ENCODE measurements at places on chromosomes 11 and 22. TPM values are rescaled to one million over a fixed set of nuclear protein-coding genes. Genes with fewer than 3 reads are reported as not detected.

Gene UBQLNL
- 0.52 TPM for total RNA-seq

Gene HSPB2
- not detected for total RNA-seq

Gene CRYBB3
- not detected for total RNA-seq

Gene INTS4
- total RNA-seq: 30.9 TPM

DNA sequence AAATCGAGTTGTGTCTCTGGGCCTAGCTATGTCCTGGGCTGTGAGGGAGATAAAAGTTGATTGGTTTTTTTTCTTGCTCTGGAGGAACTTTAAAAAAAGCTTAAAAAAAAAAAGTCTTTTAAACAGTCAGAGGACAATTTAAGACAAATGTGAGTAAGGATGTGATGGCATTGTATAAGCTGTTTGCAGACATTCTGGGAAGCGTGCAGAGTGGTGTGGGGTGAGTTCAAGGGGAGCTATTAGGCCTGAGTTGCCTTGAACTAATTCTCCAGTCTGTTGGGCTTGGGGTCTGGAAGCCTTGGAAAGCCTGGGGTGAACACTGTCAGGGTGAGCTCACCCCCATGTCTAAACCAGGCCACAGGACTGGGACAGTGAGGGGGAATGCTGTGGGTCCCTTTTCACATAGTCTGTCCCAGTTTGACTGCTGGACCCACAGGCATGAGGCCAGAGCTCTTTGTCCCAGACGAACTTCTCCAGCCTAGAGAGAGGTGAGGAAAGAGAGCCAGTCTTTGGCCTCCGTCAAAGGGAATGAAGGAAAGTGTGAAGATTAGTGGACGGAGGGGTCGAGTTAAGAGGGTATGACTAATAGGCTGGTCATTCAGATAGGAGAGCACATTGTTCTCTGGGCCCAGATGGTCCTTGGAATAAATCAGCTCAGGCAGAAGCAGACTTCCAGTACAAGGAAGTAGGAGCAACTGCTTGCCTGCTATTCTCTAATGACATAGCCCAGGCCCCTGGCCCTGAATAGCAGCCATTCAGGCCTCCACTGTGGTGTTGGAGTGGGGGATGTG lies 76.4 kb upstream of the NNMT start:
- no peak for DNase-seq

Gene CCDC15
- total RNA-seq: 1.6 TPM

DNA sequence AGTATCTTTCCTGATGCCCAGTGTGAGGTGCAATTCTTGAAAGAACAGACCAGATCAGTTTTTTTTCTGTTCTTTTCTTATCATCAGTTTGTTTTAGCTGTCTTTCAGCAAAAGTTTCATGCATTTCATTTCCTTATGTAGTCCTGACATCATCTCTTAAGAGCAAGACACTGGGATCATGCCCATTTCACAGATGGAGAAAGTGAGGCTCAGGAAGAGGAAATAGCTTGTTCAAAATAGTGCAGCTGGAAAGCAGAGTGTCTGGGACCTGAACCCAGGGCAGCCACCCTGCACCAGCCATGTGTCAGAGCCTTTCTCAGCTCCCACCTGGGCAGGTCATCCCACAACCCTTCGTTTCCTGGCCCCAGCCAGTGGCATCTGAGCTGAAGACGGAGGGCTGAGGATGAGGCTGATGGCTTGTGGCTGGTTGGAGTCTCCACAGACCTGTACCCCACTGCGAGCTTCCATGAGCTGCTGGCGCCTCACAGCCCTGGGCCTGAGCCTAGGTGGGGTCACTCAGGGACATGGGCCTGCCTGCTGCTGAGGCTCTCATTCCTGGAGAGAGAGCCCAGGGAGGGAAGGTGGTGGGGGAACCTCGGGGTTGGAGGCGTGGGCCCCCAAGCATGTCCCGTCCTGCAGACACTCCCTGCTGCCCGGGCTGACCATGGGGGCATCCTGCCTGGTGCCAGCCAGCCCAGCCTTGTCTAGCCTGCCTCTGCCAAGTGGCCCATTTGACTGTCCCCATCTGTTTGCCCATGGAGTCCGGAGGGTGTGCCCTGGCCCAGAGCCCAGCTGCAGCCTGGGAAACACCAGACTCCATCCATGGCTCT lies 61.8 kb downstream of the SMIM38 start:
- peak; percentile 57 for DNase-seq

DNA sequence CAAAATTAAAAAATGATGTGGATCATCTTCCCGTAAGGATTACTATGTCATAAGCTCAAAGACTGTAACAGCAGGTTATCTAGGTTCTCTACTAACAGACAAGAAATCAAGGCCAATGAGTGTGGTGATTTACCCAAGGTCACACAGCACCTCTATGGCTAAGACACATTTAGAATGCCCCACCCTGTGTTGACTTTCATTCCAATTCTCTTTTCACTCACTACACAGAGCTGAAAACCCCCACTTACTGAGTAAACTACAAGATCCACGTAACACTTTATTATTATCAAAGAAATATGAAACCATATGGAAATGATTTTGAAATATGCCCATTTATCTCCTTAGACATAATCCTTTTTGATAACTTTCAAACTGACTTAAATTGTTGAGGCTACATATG lies 4.8 kb upstream of the PRSS23 start:
- DNase-seq: no peak

DNA sequence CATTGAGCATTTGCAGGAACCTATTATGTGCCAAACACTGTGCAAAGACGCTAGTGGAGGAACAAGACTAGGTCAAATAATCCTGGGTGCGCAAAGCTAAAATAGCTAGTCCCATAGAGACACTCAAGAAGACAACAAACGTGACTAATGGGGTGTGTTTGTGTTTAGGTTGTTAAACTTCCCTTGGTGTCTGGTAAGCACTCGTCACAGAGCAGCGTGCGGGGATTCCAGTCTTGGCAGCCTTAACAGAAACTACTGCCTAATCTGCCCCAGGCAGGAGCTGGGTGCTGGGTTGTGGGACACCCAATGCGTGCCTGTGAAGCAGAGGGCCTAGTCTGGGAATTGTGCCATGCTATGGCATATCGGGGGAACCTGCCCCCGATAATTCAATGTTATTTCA lies 10.8 kb upstream of the CALCB start:
- DNase-seq: no peak

Gene LDHAL6A
- total RNA-seq: not detected

- DNase-seq: no peak
Measured at GRCh38 chr11:121699801-121700200, 247.0 kb upstream of the SORL1-AS1 start.

- no peak for DNase-seq
Measured at GRCh38 chr11:109859045-109859724, 234.0 kb upstream of the ZC3H12C start.

GRCh38 chr11:110544779-110545178 lies 115.0 kb downstream of the FDX1 start:
- no peak for DNase-seq

- no peak for DNase-seq
Measured at GRCh38 chr11:73983741-73984538, 1.3 kb upstream of the UCP2 start.

DNA sequence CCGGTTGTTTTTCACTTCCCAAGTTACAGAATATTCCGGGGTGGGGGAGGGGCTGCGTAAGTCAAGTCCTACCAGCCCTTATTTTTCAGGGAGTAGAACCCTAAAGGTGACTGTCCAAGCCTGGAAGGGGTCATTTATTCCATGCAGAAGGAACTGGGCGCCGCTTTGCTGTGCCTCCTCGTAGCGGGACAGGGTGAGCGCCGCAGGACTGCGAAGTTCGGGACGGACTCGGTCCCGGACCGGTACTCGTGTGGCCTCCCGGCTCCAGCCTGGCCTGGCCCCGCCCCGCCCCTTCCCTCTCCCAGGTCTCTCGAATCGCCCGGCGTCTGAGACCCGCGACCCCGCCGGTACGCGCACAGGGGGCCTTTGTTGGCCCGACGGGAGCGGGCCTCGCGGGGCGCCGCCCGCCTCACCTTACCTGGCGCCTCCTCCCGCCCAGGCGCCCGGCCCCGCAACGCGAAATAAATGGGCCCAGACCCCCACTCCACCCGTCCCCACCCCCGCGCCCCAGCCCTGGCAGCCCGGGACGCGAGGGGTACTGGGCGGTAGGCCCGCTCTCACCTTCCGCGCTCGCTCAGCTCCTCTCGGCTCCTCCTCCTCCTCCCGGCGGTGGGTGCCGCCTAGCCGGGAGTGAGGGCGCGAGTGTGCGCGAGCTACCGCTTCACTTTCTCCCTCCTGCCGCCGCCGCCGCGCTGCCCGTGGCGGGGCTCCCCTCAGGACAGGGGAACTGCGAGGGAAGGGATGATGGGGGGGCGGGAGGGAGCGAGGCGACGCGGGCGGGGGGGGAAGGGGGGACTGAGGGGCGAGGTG lies 698 bp downstream of the PAK1 start:
- peak; percentile 65 for DNase-seq

Gene APOL5
- not detected for total RNA-seq

Gene APOL4
- 18.1 TPM for total RNA-seq

Gene MYO7A
- 12.9 TPM for total RNA-seq

- DNase-seq: no peak
Measured at GRCh38 chr11:108685419-108686130, 20.7 kb downstream of the DDX10 start.

Gene BIRC3
- 13.2 TPM for total RNA-seq

DNA sequence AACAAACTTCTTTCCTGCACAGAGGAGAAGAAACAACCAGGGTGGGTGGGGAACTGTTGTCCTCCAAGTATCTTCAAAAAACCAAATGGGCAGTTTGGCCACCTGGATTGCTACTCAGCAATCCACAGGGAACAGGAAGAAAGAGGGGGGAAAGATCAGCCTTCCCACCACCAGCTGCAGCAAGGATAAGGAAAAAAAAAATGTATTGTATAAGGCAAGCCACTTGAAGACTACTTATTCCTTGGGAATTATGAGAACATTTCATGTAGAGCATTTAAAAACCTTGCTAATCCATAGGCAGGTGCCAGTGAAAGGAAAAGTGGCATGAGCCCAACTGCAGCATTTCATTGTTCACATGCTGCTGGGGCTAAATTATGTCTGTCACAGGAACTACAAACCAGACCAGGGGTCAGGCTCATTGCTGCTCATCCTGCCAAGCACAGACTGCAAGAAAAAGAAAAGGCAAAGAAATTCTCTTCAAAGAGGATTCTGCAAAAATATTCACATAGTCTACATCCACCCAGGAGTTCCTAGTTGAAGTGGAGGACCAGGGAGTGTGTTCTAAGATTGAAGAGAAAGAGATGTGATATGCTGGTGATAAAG lies 2.2 kb downstream of the RAB30 start:
- no peak for DNase-seq

Gene SLC22A12
- total RNA-seq: not detected

- no peak for DNase-seq
Measured at GRCh38 chr11:105229257-105229656, 89.7 kb upstream of the CARD18 start.

- DNase-seq: peak; percentile 2
Measured at GRCh38 chr22:44379817-44380755, 67.3 kb upstream of the SHISAL1 start.

Gene CDC42BPG
- 13.5 TPM for total RNA-seq

Gene POU2AF2
- total RNA-seq: not detected

Gene AHNAK
- 241 TPM for total RNA-seq

DNA sequence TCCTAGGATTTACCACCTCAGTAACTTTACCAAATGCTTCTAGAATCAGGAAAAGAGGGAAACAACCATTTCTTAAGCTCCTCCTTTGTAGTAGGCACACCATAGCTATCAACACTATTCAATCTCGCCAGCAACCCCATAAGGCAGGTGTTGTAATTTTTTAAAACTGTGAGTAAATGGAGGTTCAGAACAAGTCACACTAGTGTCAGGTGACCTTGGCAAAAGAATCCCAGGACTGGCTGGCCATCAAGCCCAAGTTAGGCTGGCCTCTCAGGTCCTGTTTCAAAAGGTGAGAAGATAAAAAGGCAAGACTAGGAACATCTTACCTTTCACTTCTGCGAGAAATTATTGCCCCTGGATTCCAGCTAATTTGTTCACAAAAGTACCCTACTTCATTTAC lies 713 bp downstream of the TOP3B start:
- no peak for DNase-seq

Gene NAALADL1
- total RNA-seq: 1.6 TPM

Gene SLC6A5
- total RNA-seq: not detected

Gene CBLIF
- not detected for total RNA-seq
